ENCODE measurements at places on chromosomes 11 and 22.
A peak's percentile ranks its signal among the peaks of the same experiment; 100 is the strongest.

GRCh38 chr22:49367041-49367697, 460.5 kb downstream of the BRD1 start:
- DNase-seq, result no peak

DNA sequence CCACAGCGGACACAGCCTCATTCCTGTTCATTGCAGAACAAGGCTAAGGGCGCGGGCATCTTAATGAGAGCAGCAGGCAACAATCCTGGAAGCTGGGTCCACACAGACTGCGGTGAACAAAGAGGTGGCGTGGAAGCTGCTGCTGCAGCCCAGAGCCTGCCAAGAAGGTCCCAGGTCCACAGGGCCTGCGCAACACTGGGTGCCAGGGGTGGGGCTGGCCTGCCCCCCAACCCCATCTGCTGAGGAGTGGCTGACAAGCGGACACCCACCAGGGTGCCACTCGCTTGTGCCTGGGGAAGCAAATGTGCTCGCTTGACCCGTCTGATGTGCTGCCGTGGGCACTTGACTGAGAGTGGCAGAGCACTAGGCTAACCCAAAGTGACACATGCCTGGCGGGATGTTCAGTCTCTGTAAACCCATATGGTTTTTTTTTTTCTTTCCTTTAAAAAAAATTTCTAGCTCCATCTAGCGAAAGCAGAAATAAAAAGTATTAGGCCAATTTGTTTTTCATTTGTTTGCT, 83.2 kb upstream of the PITPNB start:
- no peak for DNase-seq

DNA sequence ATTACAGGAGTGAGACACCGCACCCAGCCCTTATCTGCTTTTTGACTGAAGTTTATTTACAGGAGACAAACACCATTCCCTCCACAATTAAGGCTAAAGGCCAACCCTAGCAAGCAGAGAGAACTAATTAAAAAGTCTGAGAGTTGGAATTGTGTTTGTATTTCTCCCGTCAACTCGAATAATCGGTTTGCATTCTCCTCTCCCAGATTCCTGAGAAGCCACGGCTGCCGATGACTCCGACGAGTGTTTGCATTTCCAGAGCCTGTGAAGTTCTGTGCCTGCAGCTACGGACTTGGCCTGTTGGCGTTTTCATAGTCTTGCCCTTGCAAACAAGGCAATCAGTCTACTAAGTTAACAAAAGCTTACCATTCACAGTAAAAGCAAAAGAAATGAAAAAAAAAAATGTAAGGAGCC, 73.2 kb upstream of the NUP50 start:
- no peak for DNase-seq

DNA sequence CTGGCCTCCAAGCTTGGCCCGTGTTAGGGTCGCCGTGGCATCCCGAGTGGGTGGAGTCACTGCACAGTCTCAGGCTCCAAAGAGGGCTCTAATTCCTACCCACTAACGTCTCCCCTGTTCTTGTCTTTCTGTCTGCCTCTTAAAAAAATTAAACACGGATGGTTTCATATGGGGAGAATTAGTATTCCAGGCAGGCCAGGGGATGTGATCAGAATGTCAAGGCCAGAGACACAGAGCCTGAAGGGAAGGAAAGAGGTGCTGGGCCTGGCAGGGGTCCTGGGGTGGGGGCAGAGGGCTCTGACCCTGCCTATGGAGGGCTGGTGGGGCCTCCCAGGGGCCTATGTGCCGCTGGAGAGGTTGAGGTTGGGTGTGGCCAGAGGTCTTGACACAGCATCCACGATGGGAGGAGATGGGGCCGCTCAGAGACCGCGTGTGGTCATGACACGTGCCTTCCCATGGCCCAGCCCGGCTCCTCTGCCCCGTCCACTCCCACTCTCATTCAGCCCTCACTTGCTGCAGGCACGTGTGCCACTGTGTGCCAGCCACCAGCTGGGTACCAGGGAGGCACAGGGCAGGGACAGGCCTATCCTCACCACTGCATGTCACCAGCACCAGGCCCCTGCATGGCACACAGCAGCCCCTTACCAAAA, 56.5 kb downstream of the FLRT1 start:
- DNase-seq, result no peak

DNA sequence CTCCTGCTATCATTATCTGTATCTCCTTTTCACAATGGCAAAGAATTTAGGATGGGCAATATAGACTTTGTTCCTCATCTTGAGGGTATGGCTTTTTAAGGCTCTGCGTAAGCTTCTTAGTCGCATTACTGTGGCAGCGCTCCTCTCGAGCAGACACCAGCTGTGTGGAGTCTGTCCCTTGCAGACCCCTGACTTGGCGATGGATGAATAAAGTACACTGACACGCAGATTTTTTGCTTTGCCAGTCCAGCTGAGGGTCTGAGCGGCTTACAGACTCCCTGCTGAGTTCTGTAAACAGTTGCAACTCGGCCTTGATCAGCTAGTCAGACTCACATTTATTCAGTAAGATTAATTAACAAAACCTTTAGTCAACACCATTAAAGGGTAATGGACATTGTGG, 390.0 kb upstream of the CNTN5 start:
- no peak for DNase-seq

GRCh38 chr22:30453731-30454510, 17.9 kb downstream of the SEC14L3 start:
- DNase-seq, result no peak

GRCh38 chr22:48106215-48106614, 1343.8 kb downstream of the TBC1D22A start:
- DNase-seq, result no peak

GRCh38 chr22:20786048-20786447, 12.1 kb downstream of the SERPIND1 start:
- DNase-seq, result no peak

DNA sequence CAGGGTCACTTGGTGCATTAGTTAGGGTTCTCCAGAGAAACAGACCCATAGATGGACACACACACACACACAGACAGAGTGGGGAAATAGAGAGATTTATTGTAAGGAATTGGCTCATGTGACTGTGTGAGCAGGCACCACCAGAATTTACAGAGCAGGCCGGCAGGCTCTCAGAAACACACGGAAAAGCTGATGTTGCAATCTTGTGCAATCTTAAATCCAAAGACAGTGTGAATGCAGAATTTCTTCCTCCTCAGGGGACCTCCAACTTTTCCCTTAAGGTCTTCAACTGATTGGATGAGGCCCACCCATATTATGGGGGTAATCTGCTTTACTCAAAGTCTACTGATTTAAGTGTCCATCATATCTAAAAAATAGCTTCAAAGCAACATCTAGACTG, 49.8 kb downstream of the APIP start:
- no peak for DNase-seq

GRCh38 chr11:65493367-65494176, 5.3 kb upstream of the MALAT1 start:
- no peak for DNase-seq

DNA sequence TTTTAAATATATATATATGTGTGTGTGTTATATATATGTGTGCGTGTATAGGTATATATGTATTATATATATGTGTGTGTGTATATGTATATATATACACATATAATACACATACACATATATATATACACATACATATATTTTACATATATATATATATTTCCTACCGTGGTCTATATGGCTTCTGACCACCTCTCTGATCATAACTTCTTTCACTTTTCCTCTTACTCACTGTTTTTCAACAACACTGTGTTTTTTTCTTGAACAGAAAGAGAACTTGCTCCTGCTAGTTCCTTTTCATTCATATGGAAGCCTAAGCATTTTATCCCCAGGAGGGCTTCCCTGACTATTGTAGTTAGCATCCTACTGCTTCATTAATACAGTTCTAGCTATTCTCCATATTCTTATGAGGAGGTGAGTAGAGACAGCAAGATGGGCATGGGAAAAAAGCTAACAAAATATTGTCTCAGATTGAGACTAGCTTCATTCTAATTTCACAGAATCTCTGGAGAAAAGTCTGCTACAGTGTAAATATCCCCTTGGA, 38.5 kb upstream of the CTSC start:
- DNase-seq, result no peak

- DNase-seq, result no peak
Observed at GRCh38 chr11:95641495-95641894, 148.1 kb downstream of the FAM76B start.

- DNase-seq, result no peak
Observed at GRCh38 chr22:39175353-39176142, 23.1 kb upstream of the CBX7 start.

- no peak for DNase-seq
Observed at GRCh38 chr11:69841170-69841858, 22.1 kb upstream of the FGF3 start.

- peak; percentile 79 for DNase-seq
Observed at GRCh38 chr11:69293819-69294505, at the start of gene MYEOV. Gene MYEOV (plus strand): TSS chr11:69294155. CDS start chr11:69295355, 1,200 bp downstream.

DNA sequence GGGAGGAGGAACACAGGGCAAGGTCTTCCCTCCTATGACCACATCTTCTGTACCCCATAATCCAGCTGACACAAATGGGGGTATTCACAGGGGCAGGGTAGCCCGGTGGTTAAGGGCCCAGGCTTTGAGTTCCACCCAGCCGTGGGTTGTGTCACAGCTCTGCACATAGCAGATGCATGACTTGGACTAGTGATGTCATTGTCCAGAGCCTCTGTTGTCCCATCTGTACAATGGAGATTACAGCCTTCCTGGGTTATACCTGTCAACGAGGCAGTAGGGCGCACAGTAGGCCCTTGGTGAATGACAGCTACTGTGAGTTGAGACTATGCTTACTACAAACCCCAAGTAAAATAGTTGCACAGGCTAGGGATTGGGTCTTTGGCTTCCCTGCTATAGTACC, 99.3 kb upstream of the CRYBB3 start:
- DNase-seq, result no peak

GRCh38 chr22:24429411-24430365, 2.3 kb downstream of the ADORA2A start:
- DNase-seq, result peak; percentile 55

- no peak for DNase-seq
Observed at GRCh38 chr11:103234974-103235373, 125.7 kb downstream of the DYNC2H1 start.

- no peak for DNase-seq
Observed at GRCh38 chr22:17920992-17921650, 103.2 kb downstream of the MICAL3 start.

DNA sequence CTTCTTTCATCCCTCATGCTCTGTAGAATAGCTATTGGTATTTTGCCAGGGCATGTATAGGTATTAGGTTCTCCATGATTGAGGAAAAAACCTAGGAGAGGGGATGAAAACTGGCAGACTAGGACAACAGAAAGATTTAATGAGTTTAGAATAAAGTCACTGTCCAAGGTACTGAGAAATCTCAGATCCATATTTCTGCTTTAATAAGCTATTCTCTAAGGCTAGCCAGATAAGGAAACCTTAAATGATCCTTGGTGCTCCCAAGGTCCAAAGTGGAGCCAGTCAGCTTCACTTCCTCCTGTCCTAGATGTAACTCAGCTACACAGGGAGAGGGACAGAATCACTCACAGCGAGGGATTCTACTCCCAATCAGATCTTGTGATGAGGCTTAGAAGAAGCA, 13.7 kb upstream of the CSNK2A3 start:
- no peak for DNase-seq

DNA sequence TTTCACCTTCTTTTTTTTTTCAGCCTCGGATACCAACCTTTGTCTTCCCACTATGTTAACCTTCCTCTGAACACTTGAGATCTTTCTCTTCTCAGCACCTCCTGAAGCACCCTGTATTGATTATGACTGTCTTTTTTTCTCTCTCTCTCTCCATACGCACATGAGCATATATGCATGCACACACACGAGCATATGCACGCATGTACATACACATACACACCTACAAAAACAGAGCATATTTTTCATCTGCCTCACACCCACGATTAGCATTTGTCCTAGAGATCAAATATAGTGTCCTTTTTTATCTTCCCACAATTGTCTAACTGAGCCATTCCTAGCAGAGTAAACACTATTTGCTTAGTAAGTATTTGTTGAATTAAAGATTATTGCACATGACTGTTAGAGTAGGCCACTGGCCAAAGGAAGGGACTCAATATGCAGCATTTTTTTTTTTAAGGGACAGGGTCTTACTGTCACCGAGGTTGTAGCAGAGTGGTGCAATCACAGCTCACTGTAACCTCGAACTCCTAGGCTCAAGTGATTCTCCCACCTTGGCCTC, 622.2 kb upstream of the CCDC90B start:
- no peak for DNase-seq

- DNase-seq, result no peak
Observed at GRCh38 chr11:612201-612960, 3.4 kb downstream of the IRF7 start.

DNA sequence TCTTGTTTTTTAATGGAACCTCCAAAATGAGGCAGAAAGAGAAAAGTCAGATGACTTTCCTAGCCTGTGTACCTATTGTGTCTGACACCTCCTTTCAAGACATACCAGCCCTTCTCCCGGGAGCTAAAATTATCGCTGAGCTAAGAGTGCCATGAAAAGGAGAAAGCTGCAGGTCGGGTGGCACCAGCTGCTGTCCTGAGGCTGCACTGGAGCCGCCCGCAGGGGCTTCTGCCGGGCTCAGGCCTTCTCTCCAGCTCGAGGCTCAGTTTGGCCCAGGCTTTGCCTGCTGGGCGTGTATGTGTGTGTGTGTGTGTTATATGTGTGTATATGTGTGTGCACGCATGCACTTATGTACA, 27.7 kb upstream of the RAB1B start:
- DNase-seq, result no peak

GRCh38 chr11:11137339-11137738, 215.7 kb downstream of the CSNK2A3 start:
- no peak for DNase-seq

- no peak for DNase-seq
Observed at GRCh38 chr11:134101282-134101681, 32.4 kb downstream of the JAM3 start.

DNA sequence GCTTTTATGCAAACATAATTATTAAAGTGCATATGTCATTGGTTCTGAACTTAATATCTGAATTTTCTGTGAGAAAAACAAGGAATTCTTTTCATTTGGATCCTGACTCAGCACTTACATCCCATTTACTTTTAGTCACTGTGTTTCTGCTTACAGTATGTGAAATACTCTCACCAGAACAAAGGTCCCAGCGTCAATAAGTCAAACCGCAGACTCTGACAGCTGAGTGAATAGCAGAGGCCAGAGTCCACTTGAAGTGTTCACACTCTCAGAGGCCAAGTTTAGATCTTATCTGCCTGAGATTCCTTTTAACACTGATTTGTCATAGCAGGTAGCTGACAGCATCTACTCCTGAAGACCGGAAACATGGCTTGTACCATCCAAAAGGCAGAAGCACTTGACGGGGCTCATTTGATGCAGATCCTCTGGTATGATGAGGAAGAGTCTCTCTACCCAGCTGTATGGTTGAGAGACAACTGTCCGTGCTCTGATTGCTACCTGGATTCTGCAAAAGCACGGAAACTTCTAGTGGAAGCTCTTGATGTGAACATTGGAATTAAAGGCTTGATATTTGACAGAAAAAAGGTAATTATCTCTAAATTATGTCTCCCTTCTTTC, 14.6 kb downstream of the BBOX1 start:
- no peak for DNase-seq

Measured in CMK (cell line).